Choroid plexus epithelial cell (primary cell): ENCODE measurements at places on chromosomes 11 and 22.

DNA sequence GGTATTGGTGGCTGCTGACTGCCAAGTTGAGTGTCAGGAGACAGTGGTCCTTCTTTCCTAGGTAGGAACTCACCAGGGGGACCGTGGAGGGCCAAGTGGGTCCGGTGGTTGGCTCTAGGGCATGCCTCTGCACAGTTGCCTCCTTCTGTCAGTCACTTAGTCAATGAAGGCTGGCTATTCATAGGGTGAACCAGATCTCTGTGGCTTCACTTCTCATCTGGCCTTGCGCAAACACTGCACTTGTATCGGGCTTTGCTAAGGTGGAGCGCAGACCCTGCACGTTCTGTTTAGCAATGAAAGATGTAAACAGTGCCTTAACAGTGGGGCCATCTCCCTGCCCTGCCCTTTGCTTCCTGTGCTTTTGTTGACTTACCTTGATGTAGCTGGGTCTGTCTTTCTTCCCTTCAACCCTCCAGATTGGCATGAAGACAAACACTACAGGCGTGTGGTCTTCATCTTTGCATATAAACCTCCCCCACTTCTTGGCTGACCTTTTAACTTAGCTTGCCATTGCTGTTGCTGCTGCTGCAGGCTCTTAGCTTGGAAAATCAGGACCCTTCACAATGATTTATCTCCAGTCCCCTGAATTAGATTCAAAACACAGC lies 6.7 kb upstream of the SORL1-AS1 start:
- no peak for DNase-seq

- DNase-seq: no peak
Observed at GRCh38 chr11:66289548-66290329, 796 bp upstream of the YIF1A start.

DNA sequence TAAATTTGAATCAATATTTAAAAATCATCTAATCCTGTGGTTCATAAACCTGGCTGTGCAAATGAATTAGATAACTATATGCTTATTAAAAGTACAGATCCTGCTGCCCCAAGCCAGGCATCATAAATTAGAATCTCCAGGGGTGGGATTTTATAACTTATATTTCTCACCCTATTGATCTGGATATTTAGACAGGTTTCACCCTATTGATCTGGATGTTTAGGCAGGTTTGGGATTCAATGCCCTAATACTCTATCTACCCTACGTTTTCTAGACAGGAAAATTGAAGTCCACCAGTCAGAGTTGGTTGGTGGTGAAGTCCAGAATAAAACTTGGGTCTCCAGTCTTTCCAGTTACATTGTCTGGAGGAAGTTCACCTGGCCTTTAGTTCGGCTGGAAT lies 2.6 kb downstream of the OR8B8 start:
- DNase-seq: no peak

DNA sequence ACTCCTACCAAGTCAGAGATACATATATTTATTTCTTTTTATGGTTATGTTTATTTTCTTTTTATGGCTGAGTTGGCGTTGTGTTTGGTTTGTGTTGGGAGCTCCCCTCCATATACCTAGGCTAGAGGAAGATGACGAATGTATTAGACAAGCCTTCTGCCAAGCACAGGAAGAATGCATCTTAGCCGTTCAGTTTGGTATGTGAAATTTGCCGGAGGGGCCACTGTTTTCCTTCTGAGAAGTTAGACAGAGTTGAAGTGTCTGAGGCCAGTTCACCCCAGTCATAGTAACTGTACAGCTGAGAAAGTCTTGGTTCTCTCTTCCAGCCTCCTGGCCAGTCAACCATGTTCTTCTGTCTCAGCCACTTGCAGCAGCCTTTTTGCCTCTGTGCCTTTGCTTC lies 29.8 kb downstream of the TEAD1 start:
- DNase-seq: peak; percentile 86

DNA sequence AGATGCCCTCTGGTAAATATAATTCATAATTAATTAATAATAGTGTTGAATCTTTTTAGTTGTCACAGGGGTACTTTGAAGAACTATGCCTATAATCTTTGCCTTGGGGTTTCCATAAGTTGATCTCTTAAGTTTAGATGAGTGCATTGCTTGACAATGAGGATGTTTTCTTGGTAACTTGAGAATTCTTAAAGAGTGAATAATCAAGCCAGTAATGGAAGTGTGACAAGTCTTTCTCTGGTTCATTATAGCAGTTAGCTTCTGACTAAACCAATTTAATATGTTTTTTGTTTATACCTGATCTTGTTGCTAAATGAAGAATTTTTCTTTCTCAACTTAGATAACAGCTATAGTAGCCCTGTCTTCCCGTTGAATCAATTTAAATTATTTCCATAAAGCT lies 46.2 kb downstream of the ATXN10 start:
- DNase-seq: peak; percentile 61

- peak; percentile 38 for DNase-seq
Observed at GRCh38 chr11:27460158-27460978, 12.2 kb downstream of the LGR4 start.

GRCh38 chr11:47411884-47412746 lies 3.7 kb downstream of the SLC39A13 start:
- peak; percentile 41 for DNase-seq
